ENCODE measurements at places on chromosomes 16 and 17.

DNA sequence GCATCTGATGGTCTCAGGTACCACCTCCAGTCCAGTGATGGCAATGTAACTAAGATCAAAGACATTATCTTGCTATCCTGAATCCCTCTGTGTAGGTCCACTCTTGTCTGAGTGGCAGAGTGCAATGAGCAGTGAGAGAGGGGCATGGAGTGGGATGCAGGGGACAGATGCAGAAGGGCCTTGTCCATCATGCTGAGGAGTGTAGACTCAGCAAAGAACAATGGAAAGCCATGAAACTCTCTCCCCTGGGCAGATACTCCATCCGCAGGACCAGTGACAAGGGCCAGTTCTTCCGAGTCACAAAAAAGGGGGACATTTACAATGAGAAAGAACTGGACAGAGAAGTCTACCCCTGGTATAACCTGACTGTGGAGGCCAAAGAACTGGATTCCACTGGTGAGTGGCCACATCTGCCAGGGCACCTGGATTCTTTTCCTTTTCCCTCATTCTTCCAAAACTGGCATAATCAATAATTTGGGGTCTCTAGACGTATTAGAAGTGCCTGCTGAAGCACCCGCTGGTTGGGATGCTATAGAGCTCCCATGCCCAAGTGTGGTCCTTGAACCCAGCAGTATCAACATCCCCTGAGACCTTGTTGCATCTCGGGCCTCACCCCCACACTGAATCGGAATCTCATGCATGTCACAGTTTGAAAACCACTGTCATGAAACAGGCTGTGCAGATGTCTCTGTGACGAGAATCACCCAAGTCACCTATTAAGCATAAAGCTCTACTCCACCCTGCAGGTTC is 29.5 kb downstream of the CDH5 start:
- DNase-seq, result no peak

GRCh38 chr16:30758988-30759491 is 2.8 kb downstream of the CFAP119 start:
- no peak for DNase-seq

DNA sequence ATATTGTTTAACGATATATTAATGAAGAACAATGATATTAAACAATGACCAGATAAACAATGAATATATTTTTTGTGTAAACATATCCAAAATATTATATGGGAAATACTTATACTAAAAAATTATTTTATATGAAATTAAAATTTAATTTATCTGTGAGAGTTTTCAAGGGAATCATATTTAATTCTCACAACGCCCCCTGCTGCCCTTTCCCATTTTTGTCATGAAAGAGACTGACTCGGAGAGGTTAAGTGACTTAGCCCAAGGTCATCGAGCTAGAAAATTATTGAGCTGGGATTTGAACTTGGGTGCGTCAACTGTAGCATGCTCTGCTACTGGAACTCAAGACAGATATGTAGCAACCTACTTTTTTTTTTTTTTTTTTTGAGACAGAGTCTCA is 7.2 kb upstream of the MYCBPAP start:
- DNase-seq, result no peak

- no peak for DNase-seq
Measured at GRCh38 chr17:29090750-29091605, 48.0 kb downstream of the PIPOX start.
